AG08395 (cell line): ENCODE measurements at places on chromosomes 7 and 10.

DNA sequence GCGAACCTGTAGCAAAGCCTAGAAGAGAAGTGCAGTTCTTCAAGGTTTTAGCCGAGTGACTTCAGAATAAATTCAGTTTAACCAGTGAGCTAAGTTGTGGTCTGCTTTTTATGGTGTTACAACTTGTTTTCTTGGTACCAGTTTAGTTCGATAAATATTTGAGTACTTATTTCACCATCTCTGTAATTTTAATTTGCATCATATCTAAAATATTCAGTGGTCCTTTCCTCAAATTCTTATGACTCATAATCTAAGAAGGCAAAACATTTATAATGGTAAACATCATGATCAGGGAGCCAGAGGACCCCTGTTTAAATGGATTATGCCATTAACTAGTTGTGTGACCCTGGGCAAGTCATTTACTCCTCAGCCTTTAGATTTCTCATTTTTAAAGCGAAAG, 4.1 kb upstream of the BMPER start:
- no peak for DNase-seq

- DNase-seq = no peak
Measured at GRCh38 chr7:87316097-87316700, 29.3 kb upstream of the CROT start.

GRCh38 chr10:3537518-3537917, 247.5 kb downstream of the KLF6 start:
- DNase-seq = no peak

- no peak for DNase-seq
Measured at GRCh38 chr10:102086196-102086595, 21.0 kb downstream of the HPS6 start.

DNA sequence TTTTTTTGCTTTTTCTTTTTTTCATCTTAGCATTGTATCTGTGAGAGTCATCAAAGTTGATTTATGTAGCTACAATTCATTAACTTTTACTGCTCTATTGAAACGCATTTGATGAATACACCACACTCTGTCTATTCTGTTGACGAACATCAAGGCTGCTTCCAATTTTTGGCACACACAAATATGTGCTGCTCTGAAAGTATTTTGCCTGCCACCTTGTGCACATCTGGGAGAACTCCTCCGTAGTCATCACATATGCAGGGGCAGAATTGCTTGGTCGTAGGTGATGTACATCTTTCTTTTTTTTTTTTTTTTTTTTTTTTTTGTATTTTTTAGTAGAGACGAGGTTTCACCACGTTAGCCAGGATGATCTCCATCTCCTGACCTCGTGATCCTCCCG, 796.8 kb downstream of the KCNMA1 start:
- DNase-seq = no peak

GRCh38 chr7:37342688-37343471, 105.8 kb downstream of the ELMO1 start:
- DNase-seq = no peak

DNA sequence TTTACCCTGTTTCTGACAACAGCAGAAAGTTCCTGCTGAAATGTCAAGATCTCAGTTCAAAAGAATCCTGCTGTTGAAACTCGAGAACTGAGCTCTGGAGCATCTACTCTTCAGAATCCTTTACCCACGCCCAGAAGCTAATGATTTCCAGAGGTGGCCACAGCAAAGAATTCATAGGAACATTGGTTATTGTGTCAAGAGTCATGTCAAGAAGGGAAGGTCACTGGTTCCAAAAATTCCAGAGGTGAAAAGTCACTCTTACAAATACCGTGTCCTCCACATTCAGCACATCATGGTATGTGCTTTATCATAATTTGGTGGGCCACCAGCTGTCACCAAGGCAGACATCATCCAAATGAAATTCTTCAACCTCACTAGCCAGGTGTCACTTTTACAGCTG, 394.4 kb upstream of the NPVF start:
- DNase-seq = no peak

DNA sequence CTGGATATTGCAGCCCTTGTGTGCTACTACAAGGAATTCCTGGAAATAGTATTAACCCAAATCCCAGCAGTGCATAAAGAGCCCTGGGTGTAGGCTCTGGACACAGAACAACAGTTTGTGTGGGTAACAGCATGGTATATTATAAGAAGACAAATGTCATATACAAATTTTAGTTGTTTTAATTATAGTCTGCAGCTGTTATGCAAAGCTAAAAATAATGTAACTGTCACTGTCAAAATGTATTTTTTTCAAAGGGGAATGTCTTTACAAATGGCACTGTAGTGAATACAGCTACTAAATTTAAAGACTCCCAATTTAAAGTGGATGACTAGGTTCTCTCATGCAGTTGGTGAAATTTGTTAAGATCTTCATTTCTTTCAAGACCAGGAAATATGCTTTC, 339.0 kb downstream of the GPR37 start:
- no peak for DNase-seq

GRCh38 chr10:14826076-14826829, 11.6 kb downstream of the CDNF start:
- DNase-seq = no peak

DNA sequence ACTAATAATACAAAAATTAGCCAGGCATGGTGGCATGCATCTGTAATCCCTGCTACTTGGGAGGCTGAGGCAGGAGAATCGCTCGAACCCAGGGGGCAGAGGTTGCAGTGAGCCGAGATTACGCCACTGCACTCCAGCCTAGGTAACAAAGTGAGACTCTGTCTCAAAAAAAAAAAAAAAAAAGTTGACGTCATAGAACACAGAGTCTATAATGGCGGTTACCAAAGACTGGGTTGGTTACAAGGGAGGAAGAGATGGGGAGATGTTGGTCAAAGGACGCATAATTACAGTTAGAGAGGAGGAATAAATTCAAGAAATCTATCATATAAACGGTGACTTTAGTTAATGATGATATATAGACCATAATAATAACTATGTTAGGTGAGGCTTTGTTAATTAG, 309.7 kb upstream of the HGF start:
- no peak for DNase-seq

DNA sequence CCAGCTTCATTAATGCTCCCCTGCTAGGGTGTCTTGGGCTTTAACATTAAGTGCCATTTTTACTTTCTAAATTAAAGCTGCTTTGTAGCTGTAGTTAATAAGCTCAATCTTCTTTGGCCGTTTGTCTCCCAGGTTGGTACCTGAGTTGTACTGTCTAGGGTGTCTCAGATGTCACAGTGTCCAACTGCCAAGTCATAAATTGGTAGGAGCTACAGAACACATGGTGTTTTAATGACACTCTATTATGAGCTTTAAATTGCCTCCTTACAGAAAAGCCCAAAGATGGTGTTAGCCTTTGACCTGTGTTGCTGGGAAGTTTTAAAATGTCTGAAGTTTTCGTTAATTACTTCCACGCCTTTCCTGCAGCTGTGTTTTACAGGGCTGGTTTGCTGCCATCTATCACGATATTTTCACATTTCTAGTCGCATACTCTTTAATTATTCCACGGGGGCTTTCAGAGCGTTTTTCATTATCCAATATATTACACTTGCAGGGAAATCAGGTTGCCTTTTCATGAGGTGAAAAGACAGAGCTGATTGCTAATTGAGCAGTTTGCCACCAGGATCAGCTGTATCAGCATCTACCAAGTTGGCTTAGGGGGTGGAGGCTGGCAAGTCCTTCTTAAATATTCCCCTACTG, 247.8 kb upstream of the PLPP4 start:
- no peak for DNase-seq

- peak; percentile 83 for DNase-seq
Measured at GRCh38 chr7:55086413-55087201, 67.8 kb downstream of the EGFR start.

GRCh38 chr10:90417029-90417428, 440.8 kb downstream of the HTR7 start:
- no peak for DNase-seq

DNA sequence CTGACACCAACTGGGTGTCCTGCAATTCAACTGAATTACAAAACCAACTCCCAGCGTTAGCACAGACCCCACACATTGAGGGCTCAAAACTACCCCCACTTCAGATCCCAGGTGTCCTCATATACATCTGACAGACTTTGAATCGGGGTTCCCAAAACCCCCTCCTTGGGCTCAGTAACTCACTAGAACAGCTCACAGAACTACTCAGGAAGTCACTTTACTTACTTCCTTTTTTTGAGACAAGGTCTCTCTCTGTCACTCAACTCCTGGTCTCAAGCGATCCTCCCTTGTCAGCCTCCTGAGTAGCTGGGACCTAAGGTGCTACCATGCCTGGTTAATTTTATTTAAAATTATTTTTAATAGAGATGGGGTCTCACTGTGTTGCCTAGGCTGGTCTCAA, 456.0 kb downstream of the SDK1 start:
- no peak for DNase-seq

DNA sequence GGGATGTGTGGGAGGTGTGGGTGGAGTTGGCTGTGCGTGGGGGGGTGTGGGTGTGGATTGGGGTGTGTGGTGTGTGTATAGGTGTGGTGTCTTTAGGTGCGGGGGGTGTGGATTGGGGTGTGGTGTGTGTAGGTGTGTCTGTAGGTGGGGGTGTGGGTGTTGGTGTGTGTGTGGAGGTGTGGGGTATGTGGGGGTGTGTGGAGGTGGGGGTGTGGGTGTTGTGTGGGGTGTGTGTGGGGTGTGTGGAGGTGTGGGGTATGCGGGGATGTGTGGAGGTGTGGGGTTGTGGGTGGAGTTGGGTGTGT, 33.9 kb downstream of the SPDYE17 start:
- DNase-seq = no peak

GRCh38 chr7:106057962-106058927, 53.9 kb downstream of the SYPL1 start:
- no peak for DNase-seq
